Glutamatergic neuron (in vitro differentiated cells): ENCODE measurements at places on chromosomes 2 and 18.

- no peak for DNase-seq
These were observed 267.1 kb downstream of the EIPR1 start for GRCh38 chr2:3110555-3110954.

- DNase-seq, result no peak
These were observed 43.7 kb downstream of the ARL4C start for GRCh38 chr2:234453216-234453615.

- DNase-seq, result no peak
These were observed 125.3 kb downstream of the ANTXR1 start for GRCh38 chr2:69138247-69138772.

DNA sequence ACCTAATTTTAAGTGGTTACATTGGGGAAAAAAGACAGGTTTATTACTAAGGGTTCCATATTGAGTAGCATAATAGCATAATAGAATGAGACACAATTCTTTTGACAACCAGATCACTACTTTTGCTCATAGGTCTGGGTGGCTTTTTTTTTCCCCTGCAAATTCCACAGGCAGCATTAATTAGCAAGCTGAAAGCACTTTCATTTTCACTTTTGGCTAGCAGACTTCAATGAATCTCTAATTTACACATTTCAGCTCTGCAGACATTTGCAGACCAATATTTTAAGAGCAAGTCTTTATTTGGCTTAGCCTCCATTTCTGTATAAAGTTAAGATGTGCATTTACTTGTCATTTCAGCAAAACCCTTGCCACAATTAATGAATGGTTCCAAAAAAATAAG lies 185.5 kb downstream of the NOL4 start:
- no peak for DNase-seq

GRCh38 chr2:109486711-109487535 lies 126.8 kb downstream of the SEPTIN10 start:
- DNase-seq, result no peak

DNA sequence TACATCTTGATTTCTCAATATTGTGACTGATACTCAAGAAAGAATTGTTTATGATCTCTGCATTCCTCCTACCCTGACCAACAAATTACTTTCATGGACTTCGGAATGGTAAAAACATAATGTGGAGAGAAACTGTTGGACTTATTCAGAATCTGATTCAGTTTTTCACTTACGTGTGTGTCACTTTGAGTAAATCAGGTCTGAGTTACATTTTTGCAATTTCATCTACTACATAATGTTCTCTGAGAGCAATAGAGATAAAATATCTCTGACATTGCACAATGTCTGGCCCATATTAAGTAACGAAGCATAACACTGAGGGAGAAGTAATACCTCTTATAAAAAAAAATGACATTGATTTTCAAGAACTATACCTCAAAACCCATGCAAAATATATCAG lies 1337.9 kb upstream of the CHAC2 start:
- DNase-seq, result no peak

DNA sequence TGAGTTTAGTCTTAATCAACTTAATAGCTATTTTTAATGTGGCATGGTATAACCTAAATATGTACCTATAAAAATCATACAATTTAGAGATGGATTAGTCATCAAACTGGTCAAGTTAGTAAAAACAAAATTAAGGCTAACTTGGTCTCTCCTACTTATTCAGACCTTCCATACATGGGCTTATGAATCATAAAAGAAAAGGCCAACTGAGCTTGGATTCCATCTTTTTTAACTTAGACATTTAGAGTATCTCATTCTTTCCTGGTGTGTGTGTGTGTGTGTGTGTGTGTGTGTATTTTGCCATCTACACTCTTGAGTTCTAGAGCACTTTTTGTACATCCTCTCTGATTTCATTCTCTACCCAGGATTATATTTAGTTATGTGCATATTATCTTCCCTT lies 637.5 kb downstream of the PLCL1 start:
- no peak for DNase-seq

GRCh38 chr2:142012797-142013196 lies 118.0 kb downstream of the LRP1B start:
- no peak for DNase-seq

GRCh38 chr2:40028792-40029488 lies 249.9 kb upstream of the THUMPD2 start:
- DNase-seq, result no peak

DNA sequence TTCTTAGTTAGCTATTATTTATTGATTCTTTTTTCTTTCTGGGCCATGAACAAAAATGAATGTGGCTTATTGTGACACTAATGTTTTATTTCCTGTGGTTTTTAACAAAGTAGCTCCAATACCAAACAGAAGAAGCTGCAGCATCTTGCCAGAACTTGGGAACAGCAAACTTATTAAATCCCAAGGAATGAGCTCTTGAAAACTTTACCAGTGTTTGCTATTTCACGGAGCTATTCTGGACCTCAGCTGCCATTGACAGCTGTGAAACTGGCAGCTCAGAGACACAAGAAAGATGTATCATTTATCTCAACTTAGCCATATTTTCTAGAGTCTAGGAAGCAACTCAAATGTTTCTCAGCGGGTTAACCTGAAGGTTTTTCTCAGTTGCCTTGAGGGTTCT lies 91.0 kb upstream of the NEUROD1 start:
- DNase-seq, result no peak

- DNase-seq, result no peak
These were observed 1.1 kb downstream of the NIFK start for GRCh38 chr2:121735518-121736074.

DNA sequence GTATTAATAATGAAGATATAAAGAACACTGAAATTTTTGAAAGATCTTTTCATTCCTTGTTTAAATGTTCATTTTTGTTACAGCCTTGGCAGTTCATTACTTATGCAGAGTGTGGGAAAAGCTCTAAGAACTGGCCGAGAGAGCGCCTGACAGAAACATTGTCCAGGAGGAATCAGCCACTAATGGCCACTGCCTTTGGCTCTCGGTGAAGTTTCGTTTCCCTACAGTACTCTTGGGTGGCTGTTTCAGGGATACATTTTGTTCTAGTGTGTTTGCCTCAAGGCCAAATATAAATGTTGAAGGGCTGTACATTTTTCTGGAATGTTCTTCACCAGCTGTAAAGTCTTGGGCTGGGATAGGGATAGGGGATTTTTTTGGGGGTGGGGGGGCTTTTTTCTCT lies 10.7 kb downstream of the SPTBN1 start:
- no peak for DNase-seq

GRCh38 chr2:106307860-106308259 lies 113.8 kb upstream of the UXS1 start:
- no peak for DNase-seq

GRCh38 chr2:60163691-60164090 lies 389.8 kb downstream of the BCL11A start:
- no peak for DNase-seq
